Esophagus squamous epithelium (tissue), 5 donors: ENCODE measurements at places on chromosomes 4 and X.

- DNase-seq, result no peak
- peak overlapping the region; percentile 34 for H3K27ac ChIP-seq
- no peaks in the 10 kb centered on the region for H3K27me3 ChIP-seq
- H3K4me3 ChIP-seq, result no peak overlapping the region
- no peaks in the 10 kb centered on the region for H3K4me1 ChIP-seq
Observed at GRCh38 chrX:46268412-46268811, 276.8 kb downstream of the ZNF674 start.

GRCh38 chr4:156803056-156803455 is 168.5 kb downstream of the PDGFC start:
- no peaks in the 10 kb centered on the region for H3K36me3 ChIP-seq
- H3K27me3 ChIP-seq, result no peaks in the 10 kb centered on the region
- no peak overlapping the region for H3K27ac ChIP-seq

- peak within 1 kb of the TSS; percentile 27 for H3K4me3 ChIP-seq
- H3K27ac ChIP-seq, result no peak within 1 kb of the TSS
- no peak for DNase-seq
Observed at GRCh38 chrX:107448998-107449835, at the start of gene FRMPD3. Gene FRMPD3 (plus strand): TSS chrX:107449652. CDS start chrX:107526589, 76,937 bp downstream.

DNA sequence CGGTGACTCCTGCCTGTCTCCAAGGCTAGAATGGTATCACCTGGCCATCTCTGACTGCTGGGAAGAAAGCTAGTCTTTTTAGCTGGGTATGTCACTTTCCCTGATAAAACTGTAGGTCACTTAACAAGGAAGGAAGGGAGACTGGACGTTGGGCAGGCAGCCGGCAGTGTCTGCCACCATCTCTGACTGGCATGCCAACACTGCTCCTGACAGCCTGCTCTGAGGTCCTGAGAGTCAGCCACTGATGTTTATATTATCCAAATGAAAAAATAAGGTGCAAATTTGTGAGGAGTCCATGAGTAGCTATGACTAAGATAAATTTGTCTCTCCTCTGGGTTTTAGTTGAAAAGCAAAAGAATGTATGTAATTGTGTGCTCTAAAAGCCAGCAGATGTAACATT is 77.2 kb downstream of the SNX25 start:
- H3K4me3 ChIP-seq, result no peak overlapping the region
- no peak for DNase-seq
- no peaks in the 10 kb centered on the region for H3K36me3 ChIP-seq

GRCh38 chr4:11153171-11153750 is 275.4 kb downstream of the HS3ST1 start:
- DNase-seq, result no peak
- H3K36me3 ChIP-seq, result no peaks in the 10 kb centered on the region
- no peak overlapping the region for H3K4me3 ChIP-seq
- H3K27ac ChIP-seq, result no peak overlapping the region
- no peaks in the 10 kb centered on the region for H3K27me3 ChIP-seq

- H3K27me3 ChIP-seq, result no peaks in the 10 kb centered on the region
- no peak overlapping the region for H3K27ac ChIP-seq
- H3K4me1 ChIP-seq, result peaks cover 20% of the 10 kb centered on the region
- DNase-seq, result no peak
- H3K4me3 ChIP-seq, result no peak overlapping the region
Observed at GRCh38 chr4:105179539-105180401, 33.1 kb downstream of the TET2 start.

DNA sequence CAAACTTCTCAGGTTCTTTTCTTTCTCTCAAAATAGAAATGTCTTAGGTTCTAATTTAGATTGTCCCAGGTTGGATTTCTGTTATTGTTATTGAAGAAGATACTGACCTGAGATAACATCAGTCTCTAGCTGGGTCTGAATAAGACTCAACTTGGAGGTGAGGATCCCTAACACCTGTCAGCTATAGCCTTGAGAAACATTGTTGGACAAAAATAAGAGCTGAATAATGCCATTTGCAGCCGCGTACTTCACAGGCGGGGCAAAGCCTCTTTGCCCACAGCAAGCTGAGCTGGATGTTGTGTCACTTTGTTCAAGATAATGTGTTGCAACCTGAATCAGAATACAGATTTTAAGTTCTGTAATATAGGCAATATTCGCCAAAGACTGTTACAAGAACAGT is 35.6 kb downstream of the VCX3B start:
- H3K36me3 ChIP-seq, result no peaks in the 10 kb centered on the region
- H3K27ac ChIP-seq, result no peak overlapping the region
- no peak overlapping the region for H3K4me3 ChIP-seq

- H3K27ac ChIP-seq, result no peak overlapping the region
- H3K4me1 ChIP-seq, result peaks cover 21% of the 10 kb centered on the region
- no peaks in the 10 kb centered on the region for H3K27me3 ChIP-seq
- DNase-seq, result no peak
- no peak overlapping the region for H3K4me3 ChIP-seq
- H3K36me3 ChIP-seq, result no peaks in the 10 kb centered on the region
Observed at GRCh38 chr4:52824270-52824602, 37.9 kb upstream of the RASL11B start.

DNA sequence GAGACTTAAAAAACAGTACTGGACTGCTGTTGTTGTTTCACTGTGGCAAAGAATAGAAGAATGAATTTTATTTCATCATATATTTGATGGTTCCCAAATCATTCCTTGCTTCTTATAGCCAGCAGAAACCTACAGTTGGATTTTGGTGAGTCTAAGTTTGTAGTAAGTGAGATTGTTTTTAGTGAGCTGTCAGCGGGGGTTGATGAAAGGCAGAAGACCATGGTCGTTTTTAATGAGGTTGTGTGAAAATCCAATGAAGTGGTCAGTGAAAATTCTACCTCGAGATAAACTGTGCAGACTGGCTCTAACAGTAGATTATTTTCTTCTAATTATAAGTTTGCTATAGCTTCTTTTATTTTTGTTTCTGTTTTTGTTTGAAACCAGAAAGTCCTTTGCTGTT is 36.2 kb downstream of the ANAPC4 start:
- H3K4me1 ChIP-seq, result no peaks in the 10 kb centered on the region
- H3K36me3 ChIP-seq, result peaks cover 7% of the 10 kb centered on the region
- no peak overlapping the region for H3K27ac ChIP-seq
- DNase-seq, result no peak

GRCh38 chrX:85591536-85591935 is 212.1 kb upstream of the POF1B start:
- no peak overlapping the region for H3K27ac ChIP-seq
- H3K36me3 ChIP-seq, result no peaks in the 10 kb centered on the region
- H3K4me1 ChIP-seq, result no peaks in the 10 kb centered on the region
- DNase-seq, result no peak
- no peaks in the 10 kb centered on the region for H3K27me3 ChIP-seq

DNA sequence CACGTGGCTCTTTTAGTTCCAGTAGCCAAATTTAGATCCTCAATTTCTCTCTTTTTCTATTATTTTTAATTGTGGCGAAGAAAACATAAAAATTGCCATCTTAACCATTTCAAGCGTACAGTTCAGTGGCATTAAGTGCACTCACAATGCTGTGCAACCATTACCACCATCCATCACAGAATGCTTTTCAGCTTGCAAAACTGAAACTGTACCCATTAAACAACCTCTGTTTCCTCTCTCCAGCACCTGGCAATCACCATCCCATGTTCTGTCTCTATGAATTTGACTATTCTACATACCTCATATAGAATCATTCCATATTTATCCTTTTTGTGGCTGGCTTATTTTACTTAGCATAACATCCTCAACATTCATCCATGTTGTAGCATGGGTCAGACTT is 74.9 kb downstream of the METTL14 start:
- peaks cover 2% of the 10 kb centered on the region for H3K36me3 ChIP-seq
- H3K4me1 ChIP-seq, result peaks cover 17% of the 10 kb centered on the region

DNA sequence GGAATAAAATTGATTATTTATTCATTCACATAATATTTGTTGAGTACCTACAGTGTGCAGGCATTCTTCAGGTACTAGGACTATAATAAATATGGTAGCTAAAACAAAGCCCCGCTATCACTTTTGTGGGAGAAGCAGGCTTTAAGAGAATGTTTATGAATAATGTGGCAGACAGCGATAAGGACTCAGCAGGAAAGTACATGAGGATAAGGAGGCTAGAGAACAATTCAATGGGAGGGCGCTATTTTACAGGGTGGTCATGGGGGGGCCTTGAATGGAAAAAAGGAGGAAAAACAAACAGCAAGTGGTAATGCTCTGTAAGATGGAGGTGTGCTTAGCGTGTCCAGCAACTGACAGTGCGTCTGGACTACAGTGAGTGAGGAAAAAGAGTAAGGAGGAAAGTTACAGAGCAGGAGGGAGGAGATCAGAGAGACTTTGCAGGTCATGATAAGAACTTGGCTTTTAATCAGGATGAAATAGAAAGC is 264.2 kb upstream of the ETNPPL start:
- no peaks in the 10 kb centered on the region for H3K36me3 ChIP-seq
- no peak for DNase-seq
- no peaks in the 10 kb centered on the region for H3K4me1 ChIP-seq
- H3K27ac ChIP-seq, result no peak overlapping the region
- H3K27me3 ChIP-seq, result no peaks in the 10 kb centered on the region

DNA sequence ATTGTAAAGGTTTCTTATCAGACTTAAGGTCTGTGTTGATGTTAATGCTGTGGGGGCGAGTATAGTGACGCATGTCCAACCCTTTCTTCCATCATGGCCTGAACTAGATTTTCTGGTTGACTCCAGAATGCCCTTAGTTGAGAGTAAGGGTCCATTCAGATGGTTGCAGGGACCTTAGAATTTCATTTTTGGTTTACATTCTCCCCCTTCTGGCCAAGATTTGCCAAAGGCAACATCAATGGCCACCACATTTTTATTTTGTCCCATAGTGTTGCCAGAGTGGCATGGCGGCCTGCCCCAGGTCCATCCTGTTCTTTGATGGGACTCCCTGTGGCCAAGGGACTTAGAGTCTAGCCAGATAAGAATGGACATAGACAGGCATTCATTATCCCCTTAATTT is 368.5 kb downstream of the GPM6A start:
- H3K27ac ChIP-seq, result no peak overlapping the region
- H3K36me3 ChIP-seq, result no peaks in the 10 kb centered on the region
- no peaks in the 10 kb centered on the region for H3K4me1 ChIP-seq
- no peak overlapping the region for H3K4me3 ChIP-seq
- no peak for DNase-seq

- no peak overlapping the region for H3K4me3 ChIP-seq
- DNase-seq, result no peak
- no peaks in the 10 kb centered on the region for H3K4me1 ChIP-seq
Observed at GRCh38 chrX:1213971-1214370, 1.5 kb upstream of the CRLF2 start.

GRCh38 chr4:73161527-73162185 is 92.1 kb upstream of the COX18 start:
- no peak overlapping the region for H3K4me3 ChIP-seq
- no peaks in the 10 kb centered on the region for H3K4me1 ChIP-seq
- no peak overlapping the region for H3K27ac ChIP-seq
- DNase-seq, result no peak
- peaks cover 89% of the 10 kb centered on the region for H3K36me3 ChIP-seq

- H3K36me3 ChIP-seq, result no peaks in the 10 kb centered on the region
- no peak for DNase-seq
- H3K27me3 ChIP-seq, result no peaks in the 10 kb centered on the region
- no peak overlapping the region for H3K4me3 ChIP-seq
- H3K27ac ChIP-seq, result no peak overlapping the region
Observed at GRCh38 chrX:15679246-15679645, 14.6 kb upstream of the CLTRN start.

- H3K36me3 ChIP-seq, result peaks cover 31% of the 10 kb centered on the region
- H3K4me1 ChIP-seq, result peaks cover 11% of the 10 kb centered on the region
Observed at GRCh38 chrX:9899640-9900111, 67.5 kb upstream of the CLDN34 start.

DNA sequence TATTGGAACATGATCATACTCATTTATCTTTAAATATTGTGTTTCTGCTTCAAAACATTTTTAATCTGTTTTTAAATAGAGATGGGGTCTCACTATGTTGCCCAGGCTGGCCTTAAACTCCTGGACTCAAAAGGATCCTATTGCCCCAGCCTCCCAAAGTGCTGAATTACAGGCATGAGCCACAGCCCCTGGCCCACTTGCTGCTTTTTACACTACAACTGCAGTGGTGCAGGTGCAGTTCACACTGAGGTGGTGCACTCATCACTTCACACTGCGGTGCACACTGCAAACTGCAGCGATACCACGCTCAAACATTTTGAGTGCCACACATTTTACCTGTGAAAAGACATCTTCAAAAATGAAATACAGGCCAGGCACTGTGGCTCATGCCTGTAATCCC is 10.8 kb downstream of the RPS3A start:
- H3K4me3 ChIP-seq, result no peak overlapping the region
- no peaks in the 10 kb centered on the region for H3K4me1 ChIP-seq
- no peak for DNase-seq
- peaks cover 95% of the 10 kb centered on the region for H3K36me3 ChIP-seq
- no peaks in the 10 kb centered on the region for H3K27me3 ChIP-seq
- H3K27ac ChIP-seq, result no peak overlapping the region

DNA sequence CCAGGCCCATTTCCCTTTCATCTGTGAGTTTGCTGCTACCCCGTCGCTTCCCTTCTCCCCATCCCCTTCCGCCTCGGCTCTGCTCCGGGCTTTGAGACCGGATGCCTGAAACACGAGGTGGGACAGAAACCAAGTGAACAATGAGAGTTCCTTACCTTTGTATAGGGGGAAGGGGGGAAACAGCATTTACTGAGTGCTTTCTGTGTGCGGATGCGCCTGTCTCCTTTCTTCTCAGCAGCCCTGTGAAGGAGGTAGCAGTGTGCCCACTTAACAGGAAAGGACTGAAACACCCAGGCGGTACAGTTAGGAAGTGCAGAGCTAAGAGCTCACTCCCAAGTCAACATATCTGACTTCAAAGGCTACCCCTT is 43.2 kb upstream of the TMSB15B start:
- H3K4me3 ChIP-seq, result peak overlapping the region; percentile 35
- peak overlapping the region; percentile 87 for H3K27ac ChIP-seq
- H3K4me1 ChIP-seq, result no peaks in the 10 kb centered on the region
- no peaks in the 10 kb centered on the region for H3K36me3 ChIP-seq

DNA sequence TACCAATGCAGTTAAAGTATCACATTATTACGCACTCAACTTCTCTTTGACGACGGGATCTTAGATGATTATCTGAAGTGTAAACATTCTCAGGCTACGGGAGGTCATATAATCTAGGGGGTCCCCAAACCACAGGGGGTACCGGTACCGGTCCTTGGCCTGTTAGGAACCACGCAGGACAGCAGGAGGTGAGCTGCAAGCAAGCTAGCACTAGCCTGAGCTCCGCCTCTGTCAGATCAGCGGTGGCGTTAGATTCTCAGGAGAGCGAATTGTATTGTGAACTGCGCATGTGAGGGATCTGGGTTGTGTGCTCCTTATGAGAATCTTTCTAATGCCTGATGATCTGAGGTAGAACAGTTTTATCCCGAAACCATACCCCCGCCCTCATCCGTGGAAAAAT is 20.6 kb upstream of the PRR27 start:
- DNase-seq, result no peak
- H3K4me1 ChIP-seq, result no peaks in the 10 kb centered on the region
- H3K27me3 ChIP-seq, result no peaks in the 10 kb centered on the region
- H3K36me3 ChIP-seq, result no peaks in the 10 kb centered on the region

- DNase-seq, result no peak
- no peaks in the 10 kb centered on the region for H3K4me1 ChIP-seq
- H3K4me3 ChIP-seq, result no peak overlapping the region
- no peaks in the 10 kb centered on the region for H3K27me3 ChIP-seq
- no peaks in the 10 kb centered on the region for H3K36me3 ChIP-seq
- no peak overlapping the region for H3K27ac ChIP-seq
Observed at GRCh38 chr4:54093324-54094240, 6.4 kb upstream of the GSX2 start.
